H9 (cell line): ENCODE measurements at places on chromosomes 3 and 15. TPM values are rescaled to one million over a fixed set of nuclear protein-coding genes. Genes with fewer than 3 reads are reported as not detected.
A peak's percentile ranks its signal among the peaks of the same experiment; 100 is the strongest.

The DGKG gene
- not detected in 2 replicates for total RNA-seq

The AMIGO3 gene
- total RNA-seq = 3.0 and 3.8 TPM in 2 replicates

DNA sequence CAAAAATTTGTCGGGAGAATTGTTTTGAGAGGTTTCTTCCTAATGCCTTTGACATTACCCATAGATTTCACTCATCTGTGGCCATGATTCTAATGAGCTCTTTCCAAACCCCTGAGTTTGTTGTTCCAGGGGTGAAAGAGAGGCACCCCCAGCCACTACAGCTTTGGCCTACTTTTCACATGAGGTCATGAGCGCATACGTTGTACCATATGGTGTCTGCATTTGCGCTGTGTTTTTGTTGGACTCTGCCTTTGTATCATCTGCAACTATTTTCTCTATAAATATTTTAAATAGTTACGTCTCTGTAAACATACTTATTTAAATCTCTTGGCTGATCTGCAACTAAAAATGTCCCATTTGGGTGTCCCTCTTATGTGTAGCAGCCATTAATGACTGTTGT, 107.9 kb downstream of the LRTM1 start:
- no peak for DNase-seq

The DUOXA2 gene
- total RNA-seq = not detected in 2 replicates

- DNase-seq = no peak
Measured at GRCh38 chr3:133792171-133792763, 13.3 kb upstream of the SRPRB start.

The SNRPN gene
- total RNA-seq = 893 and 900 TPM in 2 replicates

GRCh38 chr3:102353805-102354204, 81.0 kb upstream of the ZPLD1 start:
- no peak for DNase-seq

GRCh38 chr3:186519021-186519658, 25.0 kb downstream of the CRYGS start:
- DNase-seq = no peak

- no peak for DNase-seq
Measured at GRCh38 chr15:72197041-72197459, 537 bp downstream of the GRAMD2A start.

The GPR27 gene
- 15.5 and 17.7 TPM in 2 replicates for total RNA-seq

DNA sequence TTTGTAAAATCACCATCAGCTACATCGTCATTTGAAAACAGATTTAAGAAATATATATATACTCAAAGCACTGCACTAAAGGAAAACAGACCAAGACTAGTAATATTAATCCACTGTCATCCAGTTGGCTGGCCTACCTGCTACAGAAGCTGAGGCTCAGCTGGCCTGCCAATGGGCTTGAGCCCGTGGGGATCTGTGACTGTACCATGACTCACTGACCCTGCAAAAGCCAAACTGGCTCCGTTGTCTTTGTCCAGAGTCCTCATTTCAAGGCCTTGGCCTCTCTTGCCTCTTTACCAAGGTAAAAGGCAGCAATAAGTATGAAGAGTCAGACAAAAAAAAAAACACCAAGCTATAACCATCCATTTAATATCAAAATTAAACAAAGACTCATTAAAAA, 463.5 kb upstream of the RASGRP1 start:
- DNase-seq = no peak

GRCh38 chr15:39770748-39771689, 11.6 kb downstream of the FSIP1 start:
- no peak for DNase-seq

- peak; percentile 39 for DNase-seq
Measured at GRCh38 chr3:13543253-13543652, 5.7 kb upstream of the FBLN2 start.

The TMF1 gene
- total RNA-seq = 17.8 and 21.9 TPM in 2 replicates

GRCh38 chr3:123949641-123950040, 11.4 kb downstream of the CCDC14 start:
- no peak for DNase-seq

DNA sequence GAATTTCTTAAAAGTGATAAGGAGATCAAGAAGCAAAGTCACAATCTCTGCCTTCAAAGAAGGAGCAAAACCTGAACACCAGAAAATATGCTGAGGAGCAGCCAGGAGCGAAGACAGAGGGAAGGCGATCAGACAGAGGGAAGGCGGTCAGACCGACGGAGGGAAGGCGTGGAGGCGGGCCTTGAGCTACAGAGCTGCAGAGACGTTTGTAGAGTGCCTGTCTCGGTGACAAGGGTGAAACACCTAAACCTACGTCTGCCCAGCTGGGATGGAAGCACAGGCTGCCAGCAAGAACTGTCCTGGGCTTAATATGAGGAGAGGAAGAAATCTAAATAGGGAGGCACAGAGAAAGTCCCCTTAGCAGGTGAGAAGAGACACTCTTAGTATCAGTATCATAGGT, 476.0 kb downstream of the OCA2 start:
- DNase-seq = no peak

DNA sequence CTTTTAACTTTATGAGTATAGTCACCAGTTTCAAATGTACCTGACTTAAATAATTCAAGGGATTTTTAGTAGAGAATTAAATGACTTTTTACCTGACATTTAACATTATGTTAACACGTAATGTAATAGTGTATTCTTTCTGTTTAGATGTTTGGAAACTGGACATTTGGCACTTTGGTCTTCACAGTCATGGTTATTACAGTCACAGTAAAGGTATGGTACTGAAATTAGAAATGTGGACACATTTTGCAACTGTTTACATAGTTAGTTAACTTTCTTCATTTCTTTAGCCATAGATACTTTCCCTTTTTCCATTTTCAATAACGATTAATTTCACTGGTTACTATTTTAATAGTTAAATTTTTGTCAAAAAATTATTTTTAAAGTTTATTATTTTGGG, 83.8 kb downstream of the DCUN1D1 start:
- no peak for DNase-seq

DNA sequence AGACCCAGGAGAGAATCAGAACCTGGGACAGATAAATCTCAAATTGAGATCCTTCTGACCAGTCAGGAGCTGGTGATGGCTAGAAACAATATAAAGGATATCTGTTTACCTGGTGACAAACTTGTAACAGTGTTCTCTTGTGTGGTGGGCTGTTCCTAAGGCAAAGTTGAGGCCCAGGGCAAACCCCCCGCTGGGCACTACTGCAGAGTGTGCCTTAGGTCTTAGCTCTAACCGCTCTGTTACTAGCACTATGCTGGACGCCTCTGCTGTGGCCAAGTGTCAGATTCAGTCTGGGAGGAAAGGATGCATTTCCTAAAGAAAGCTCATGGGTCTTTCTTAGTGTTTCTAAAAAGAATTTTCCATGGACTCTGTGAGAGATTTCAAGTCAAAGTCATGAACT, 146.5 kb upstream of the MEIS2 start:
- no peak for DNase-seq

DNA sequence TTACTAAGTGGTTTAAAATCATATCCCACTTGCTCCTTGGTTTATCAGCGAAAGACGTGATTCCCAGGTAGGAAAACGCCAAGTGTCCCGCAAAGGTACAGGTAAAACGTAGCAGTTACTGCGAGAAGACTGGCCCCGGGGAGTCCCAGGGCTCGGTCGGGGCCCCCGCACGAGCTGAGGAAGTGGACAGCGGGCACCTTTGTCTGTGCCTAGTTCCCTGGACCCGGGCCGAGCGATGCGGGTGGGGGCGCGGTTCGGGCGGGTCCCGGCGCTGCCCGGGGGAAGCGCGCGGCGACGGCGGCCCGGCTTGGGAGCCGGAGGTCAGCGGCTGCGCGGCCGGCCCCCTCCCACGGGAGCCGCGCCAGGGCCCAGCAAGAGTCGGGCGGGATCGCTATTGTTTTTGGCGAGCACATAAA, 864 bp upstream of the NEO1 start:
- no peak for DNase-seq

GRCh38 chr3:126784254-126784653, 80.2 kb downstream of the CHCHD6 start:
- no peak for DNase-seq

DNA sequence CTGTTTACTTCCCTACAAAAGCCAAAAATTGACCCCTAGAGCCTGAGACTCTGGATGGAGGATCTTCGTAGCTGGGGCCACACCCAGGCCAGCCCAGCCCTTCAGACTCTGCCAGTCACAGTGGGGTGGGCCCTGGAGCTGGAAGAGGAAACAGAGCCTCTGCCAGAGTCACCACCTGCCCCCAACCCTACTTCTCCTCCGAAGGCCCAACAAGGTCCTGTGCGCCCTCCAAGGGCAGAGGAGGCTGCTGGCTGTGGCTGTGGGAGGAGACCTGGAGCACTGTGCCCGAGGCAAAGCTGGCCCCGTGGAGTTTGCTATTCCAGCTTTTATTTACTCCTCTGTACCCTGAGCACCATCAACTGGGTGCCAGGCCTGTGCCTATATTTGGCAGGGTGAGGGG, 19.0 kb downstream of the CISH start:
- no peak for DNase-seq

GRCh38 chr3:197224034-197224444, 74.4 kb downstream of the DLG1 start:
- no peak for DNase-seq

DNA sequence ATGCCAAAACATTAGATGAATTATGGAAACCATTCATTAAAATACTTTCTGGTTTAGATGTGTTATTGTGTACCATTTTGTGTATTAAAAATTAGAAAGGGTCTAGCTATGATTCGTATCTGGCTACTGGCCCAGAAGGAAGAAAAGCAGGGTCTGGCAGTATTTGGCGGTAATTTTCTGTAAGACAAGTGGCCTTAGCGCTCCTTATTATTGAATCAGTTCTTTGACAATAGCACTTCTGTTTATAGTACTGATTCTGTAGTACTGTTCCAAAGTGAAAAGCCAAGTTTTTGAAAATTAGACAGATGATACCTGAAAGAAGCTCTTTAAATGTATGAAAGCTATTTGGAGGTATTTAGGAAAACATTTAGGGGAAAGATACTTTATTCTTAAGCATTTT, 10.2 kb downstream of the GLCE start:
- DNase-seq = no peak
